ENCODE measurements at places on chromosomes 6 and 20. TPM values are rescaled to one million over a fixed set of nuclear protein-coding genes. Genes with fewer than 3 reads are reported as not detected.

DNA sequence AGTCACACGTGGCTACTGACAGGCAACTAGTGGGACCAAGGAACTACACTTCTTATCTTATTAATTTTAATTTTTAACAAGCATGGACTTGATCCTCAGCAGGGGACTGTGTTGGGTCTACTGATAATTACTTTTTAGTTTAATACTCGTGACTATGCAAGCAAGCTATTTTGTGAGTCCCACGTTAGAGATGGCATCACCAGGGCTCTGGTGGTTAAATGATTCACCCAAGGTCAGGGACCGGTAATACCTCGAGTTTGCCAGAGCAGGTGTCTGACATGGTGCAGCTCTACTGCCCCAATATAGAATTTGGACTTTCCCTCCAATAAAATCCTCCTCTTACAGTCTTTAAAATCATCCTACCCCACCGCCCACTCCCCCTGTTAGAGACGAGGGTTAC lies 98.6 kb upstream of the RIN2 start:
- H3K4me3 ChIP-seq = no peak overlapping the region
- H3K36me3 ChIP-seq = no peaks in the 10 kb centered on the region
- H3K27ac ChIP-seq = no peak overlapping the region
- DNase-seq = no peak

DNA sequence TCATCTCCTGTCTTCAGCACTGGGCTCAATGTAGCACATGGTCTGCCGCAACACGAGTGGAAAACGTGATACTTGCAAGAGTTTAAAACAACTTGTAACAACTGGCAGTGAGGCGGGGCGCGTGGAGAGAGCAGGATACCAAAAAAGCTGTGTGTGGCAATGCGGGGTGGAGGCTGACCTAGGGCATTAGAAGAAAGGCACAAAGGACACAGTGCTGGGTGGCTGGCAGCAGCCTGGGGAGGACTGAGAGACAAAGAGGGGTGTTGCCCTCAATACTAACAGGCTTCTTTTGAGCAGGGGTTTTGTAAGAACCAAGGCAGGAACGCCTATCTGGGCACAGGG lies 1.5 kb upstream of the GFOD1 start:
- no peak for DNase-seq
- peak overlapping the region; percentile 97 for H3K27ac ChIP-seq
- peaks cover 3% of the 10 kb centered on the region for H3K4me1 ChIP-seq
- no peaks in the 10 kb centered on the region for H3K36me3 ChIP-seq

DNA sequence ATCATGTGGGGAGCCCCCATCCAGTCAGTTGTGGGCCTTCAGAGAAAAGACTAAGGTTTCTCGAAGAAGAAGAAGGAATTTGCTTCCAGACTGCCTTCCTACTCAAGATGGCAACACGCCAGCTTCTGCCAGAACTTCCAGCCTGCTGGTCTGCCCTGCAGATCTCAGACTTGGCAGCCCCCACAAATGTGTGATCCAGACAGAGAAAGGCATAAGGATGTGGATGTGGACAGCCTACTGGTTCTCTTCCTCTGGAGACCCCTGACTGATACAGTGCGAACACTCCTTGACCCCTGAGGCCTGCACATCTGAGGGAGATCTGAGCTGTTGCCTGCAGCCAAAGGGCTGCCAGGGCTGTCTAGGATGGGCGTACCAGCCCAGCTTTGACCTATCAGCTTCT lies 8.6 kb downstream of the GABRR1 start:
- H3K27ac ChIP-seq = no peak overlapping the region
- no peaks in the 10 kb centered on the region for H3K27me3 ChIP-seq

GRCh38 chr20:1622450-1622849 lies 2.6 kb upstream of the SIRPB1 start:
- H3K27ac ChIP-seq = no peak overlapping the region
- no peaks in the 10 kb centered on the region for H3K4me1 ChIP-seq
- H3K27me3 ChIP-seq = no peaks in the 10 kb centered on the region

DNA sequence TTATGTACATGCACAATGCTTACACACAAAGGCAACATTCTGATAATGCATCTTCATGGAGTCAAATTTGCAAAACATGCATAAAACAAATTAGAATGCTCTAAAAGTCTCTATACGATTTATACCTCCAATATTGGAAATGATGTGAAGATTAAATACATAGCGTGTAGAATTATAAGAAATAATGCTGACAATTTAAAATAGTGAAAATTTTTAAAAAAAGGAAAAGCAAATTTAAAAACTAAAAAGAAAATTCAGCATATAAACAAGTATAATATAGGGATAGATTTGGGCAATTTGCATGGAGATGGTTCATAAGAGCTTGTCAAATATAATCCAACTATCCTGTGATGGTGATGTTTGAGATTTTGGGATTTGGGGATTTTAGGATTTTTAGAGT lies 14.9 kb downstream of the TCF21 start:
- no peaks in the 10 kb centered on the region for H3K4me1 ChIP-seq
- no peaks in the 10 kb centered on the region for H3K36me3 ChIP-seq
- DNase-seq = no peak

Gene MUC22
- total RNA-seq = not detected

- no peak overlapping the region for H3K4me3 ChIP-seq
- H3K4me1 ChIP-seq = no peaks in the 10 kb centered on the region
- no peak for DNase-seq
- no peak overlapping the region for H3K27ac ChIP-seq
- no peaks in the 10 kb centered on the region for H3K36me3 ChIP-seq
- no peaks in the 10 kb centered on the region for H3K27me3 ChIP-seq
These were observed 50.3 kb downstream of the LGSN start for GRCh38 chr6:63269470-63269869.

Gene SLC12A5
- not detected for total RNA-seq

Gene ABHD16B
- not detected for total RNA-seq

DNA sequence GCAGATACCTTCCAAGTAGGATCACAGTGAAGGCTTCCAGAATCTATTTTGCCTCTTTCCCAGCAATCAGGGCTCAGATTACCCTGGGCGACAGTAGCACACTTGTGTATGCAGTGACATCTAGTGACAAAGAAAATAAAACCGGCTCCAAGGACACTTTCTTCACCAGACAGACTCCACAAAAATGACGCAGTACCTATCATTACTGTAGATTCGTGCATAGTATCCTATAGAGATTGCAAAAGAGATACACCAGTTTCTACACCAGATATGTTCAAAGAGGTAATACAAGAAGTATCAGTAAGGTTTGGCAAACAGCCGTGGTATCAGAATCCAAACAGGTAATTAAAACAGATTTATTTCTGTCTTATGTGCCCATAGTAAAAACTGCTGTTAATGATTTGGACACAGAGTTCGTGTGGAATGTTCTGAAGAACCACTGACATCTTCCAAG lies 600.4 kb upstream of the JAG1 start:
- no peaks in the 10 kb centered on the region for H3K27me3 ChIP-seq
- no peak overlapping the region for H3K27ac ChIP-seq
- no peaks in the 10 kb centered on the region for H3K4me1 ChIP-seq
- no peak overlapping the region for H3K4me3 ChIP-seq
- DNase-seq = no peak

GRCh38 chr20:64144144-64144912 lies 19.9 kb upstream of the MYT1 start:
- no peak overlapping the region for H3K27ac ChIP-seq
- no peak overlapping the region for H3K4me3 ChIP-seq
- peaks cover 11% of the 10 kb centered on the region for H3K27me3 ChIP-seq
- DNase-seq = no peak
- H3K4me1 ChIP-seq = no peaks in the 10 kb centered on the region
- H3K36me3 ChIP-seq = no peaks in the 10 kb centered on the region

Gene SIGLEC1
- total RNA-seq = 8.6 TPM

- DNase-seq = peak; percentile 6
- H3K27me3 ChIP-seq = no peaks in the 10 kb centered on the region
- no peaks in the 10 kb centered on the region for H3K36me3 ChIP-seq
- H3K4me1 ChIP-seq = peaks cover 43% of the 10 kb centered on the region
These were observed 56.1 kb downstream of the SYNJ2 start for GRCh38 chr6:158037771-158038170.

DNA sequence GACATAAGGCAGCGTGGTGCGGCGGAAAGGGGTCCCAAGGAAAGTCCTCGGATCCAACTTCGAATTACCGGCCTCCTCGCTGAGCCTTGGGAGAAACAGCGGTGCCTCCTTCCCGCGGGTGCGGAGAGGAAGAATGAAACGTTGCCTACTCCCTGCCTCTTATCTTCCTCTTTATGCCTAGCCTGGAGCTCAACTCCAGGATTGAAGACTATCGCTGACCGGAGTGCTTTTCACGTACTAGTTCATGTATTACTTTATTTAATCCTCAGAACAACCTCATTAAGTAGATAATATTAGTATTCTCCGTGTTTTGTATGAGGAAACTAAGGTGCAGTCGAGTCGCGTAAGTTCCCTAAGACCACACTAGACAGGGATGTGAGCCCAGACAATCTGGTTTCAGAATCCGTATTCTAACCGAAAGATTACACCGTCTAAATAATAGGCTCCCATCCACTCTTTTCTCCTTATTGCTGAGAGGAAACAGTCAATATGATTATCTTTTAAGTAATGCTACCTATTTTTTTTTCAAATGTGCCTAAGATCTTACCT lies 793 bp upstream of the PDSS2 start:
- no peaks in the 10 kb centered on the region for H3K36me3 ChIP-seq
- H3K4me1 ChIP-seq = peaks cover 9% of the 10 kb centered on the region
- H3K27me3 ChIP-seq = no peaks in the 10 kb centered on the region
- DNase-seq = no peak
- peak overlapping the region; percentile 35 for H3K4me3 ChIP-seq

DNA sequence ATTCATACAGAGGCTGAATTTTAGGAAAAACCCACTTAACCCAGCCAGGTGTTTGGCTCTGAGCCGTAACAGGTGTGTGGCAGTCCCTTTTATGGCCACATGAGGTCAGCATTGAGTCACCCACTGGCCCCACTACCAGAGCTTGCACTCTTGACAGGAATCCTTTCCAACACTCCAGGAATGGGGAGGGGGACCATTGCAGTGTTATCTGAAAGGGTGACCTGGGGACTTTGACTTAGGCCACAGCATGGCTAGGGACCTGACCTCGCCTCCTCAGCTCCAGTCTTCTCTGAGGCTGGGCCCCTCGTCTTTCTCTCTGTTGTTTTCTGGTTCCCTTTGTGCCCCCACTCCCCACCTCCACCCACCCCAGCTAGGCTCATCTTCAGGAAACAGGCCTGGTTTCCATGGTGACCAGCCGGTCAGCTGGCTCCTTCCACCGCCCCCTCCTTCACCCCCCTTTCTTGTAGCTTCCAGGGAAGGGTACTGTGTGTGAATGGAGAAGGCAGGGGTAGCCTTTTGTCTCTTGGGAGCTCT lies 2.1 kb upstream of the TMEM151B start:
- no peak overlapping the region for H3K4me3 ChIP-seq
- peak; percentile 71 for DNase-seq
- H3K27me3 ChIP-seq = peaks cover 50% of the 10 kb centered on the region
- no peaks in the 10 kb centered on the region for H3K36me3 ChIP-seq
- no peak overlapping the region for H3K27ac ChIP-seq

Gene LMBRD1
- 89.8 TPM for total RNA-seq

DNA sequence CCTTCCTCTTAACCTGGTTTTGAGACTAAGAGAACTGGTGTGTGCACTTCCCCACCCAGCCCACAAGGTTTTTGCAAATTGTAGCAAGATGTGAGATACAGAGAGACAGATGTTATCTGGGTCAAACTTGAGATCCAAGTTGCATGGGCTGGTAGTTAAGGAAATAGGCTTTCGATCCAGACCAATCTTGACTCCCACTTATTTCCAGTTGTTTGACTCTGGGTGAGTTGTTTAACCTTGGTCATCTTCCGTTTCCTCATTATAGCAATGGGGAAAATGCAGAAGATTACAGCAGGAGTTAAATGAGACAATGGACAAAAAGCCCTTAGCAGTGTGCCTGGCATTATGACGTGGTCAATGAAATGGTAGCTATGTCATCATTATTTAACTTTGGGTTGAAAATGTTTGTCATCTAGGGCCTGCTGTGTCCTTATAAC lies 1.7 kb downstream of the SNX21 start:
- H3K27me3 ChIP-seq = no peaks in the 10 kb centered on the region
- no peaks in the 10 kb centered on the region for H3K36me3 ChIP-seq
- peak overlapping the region; percentile 84 for H3K4me3 ChIP-seq
- no peak for DNase-seq
- peaks cover 19% of the 10 kb centered on the region for H3K4me1 ChIP-seq

Gene SAPCD1
- total RNA-seq = not detected

- no peak for DNase-seq
- no peak overlapping the region for H3K27ac ChIP-seq
- no peaks in the 10 kb centered on the region for H3K4me1 ChIP-seq
These were observed 3.7 kb upstream of the BEND6 start for GRCh38 chr6:56951049-56951831.

Gene NKAPL
- total RNA-seq = not detected

Gene KHDRBS2
- 3.0 TPM for total RNA-seq

DNA sequence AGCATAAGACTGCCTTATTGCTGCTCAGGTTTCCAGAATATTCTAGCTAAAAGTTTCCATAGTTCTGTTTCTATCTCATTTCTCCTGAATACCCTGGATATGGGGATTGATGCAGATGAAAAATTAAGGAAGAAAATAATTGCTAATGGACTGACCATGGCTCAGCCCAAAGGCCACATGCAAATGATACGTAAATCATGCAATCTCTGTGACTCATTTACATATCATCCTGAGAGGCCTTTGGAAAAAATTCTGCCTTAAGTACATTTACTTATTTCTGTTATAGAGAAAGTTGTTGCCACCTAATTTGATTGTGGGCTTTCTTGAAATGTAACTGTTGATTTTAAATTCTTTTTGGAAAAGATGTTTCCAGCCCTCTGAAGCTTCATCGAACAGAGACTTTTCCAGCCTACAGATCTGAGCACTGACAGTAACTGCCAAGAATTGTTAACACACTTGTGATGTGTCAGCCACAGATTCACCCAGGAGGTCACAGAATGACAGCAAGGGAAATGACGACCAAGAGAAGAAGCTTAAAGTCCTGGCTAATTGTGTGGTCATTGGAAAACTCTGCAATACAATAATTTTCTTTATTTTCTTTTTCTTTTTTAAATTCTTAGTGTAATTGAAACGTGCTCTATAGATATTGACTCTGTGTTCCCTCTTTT lies 174.8 kb downstream of the DOK5 start:
- no peak overlapping the region for H3K27ac ChIP-seq
- H3K36me3 ChIP-seq = no peaks in the 10 kb centered on the region
- no peak overlapping the region for H3K4me3 ChIP-seq
- DNase-seq = no peak
- H3K27me3 ChIP-seq = peaks cover 7% of the 10 kb centered on the region

DNA sequence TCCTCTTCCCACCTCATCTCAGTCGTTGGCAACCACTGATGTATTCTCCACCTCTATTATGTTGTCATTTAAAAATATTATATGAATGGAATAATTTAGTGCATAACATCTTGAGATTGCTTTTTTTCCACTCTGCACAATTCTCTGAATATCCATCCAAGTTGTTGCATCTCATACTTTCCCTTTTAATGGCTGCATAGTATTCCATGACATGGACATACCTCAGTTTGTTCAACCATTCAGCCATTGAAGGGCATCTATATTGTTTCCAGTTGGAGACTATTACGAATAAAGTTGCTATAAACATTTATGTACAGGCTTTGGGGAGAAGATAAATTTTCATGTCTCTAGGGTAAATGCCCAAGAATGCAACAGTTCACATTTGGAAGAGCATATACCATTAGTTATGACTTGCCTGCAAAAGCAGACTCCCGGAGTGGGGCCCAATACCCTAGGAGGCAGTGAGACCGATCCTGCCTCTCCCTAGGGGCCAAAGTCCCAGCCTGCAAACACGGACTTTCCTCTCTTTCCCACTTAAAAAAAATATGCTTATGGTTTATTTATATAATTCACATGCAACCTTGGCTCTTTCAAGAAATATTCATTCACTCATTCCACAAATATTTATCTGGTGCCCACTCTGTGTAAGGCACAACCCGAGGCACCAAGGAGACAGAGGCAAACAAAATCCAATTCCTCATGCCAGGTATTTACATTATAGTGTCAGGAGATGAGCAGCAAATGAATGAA lies 227.0 kb upstream of the PMEPA1 start:
- no peak overlapping the region for H3K27ac ChIP-seq
- H3K36me3 ChIP-seq = no peaks in the 10 kb centered on the region
- no peak overlapping the region for H3K4me3 ChIP-seq

Gene LAMA4
- total RNA-seq = 54.9 TPM
